ENCODE measurements at places on chromosomes 1 and 21.
A peak's percentile ranks its signal among the peaks of the same experiment; 100 is the strongest.

GRCh38 chr21:43613755-43614638, 45.3 kb downstream of the HSF2BP start:
- DNase-seq: no peak

DNA sequence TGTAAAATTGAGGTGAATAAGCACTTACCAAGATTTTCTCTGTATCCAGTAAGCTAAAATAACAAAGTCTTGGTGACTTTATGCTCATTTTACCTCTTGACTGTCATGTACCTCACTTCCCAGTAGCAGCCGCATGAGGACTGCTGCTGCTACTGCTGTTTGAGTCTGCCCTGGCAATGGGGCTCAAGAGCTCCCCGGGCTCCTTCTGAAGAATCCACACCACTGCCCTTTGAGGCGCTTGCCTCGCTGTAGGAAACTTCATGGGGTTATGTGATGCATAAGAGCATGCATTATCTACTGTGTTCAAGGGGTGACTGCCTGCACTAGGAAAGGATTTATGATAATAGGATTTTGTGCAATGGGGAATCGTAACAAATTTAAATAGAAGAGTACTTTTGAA, 113.5 kb downstream of the NTNG1 start:
- DNase-seq: no peak

- no peak for DNase-seq
Measured at GRCh38 chr1:54239035-54239383, 39.0 kb downstream of the MRPL37 start.

DNA sequence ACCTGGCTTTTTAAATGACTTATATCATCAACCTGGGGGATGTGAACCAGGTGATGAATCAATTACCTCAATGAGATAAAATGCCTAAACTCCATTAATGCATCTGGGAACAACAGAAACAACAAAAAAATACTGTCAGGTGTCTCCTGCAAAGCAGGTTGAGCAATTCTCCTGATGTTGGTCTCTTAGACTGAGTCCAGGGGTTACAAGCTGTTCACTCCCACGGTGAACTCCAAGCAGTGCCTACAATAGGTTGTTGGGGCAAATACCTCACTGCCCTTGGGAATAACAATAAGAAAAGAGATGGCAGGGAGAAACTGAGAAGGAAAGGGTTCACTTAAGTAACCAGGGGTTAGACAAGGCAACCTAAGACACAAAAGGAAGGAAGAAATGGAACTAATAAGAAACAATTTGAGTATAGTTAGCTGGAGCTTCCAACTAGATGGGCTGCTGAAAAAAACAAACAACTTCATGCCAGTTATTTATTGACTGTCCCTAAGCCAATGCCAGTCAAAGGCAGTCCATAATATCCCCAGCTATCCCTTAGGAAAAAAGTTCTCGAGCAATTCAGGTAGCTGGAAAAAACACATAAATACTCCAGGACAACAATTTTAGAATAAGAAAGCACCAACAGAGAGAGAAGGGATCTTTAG, 97.6 kb upstream of the MAGI3 start:
- no peak for DNase-seq

DNA sequence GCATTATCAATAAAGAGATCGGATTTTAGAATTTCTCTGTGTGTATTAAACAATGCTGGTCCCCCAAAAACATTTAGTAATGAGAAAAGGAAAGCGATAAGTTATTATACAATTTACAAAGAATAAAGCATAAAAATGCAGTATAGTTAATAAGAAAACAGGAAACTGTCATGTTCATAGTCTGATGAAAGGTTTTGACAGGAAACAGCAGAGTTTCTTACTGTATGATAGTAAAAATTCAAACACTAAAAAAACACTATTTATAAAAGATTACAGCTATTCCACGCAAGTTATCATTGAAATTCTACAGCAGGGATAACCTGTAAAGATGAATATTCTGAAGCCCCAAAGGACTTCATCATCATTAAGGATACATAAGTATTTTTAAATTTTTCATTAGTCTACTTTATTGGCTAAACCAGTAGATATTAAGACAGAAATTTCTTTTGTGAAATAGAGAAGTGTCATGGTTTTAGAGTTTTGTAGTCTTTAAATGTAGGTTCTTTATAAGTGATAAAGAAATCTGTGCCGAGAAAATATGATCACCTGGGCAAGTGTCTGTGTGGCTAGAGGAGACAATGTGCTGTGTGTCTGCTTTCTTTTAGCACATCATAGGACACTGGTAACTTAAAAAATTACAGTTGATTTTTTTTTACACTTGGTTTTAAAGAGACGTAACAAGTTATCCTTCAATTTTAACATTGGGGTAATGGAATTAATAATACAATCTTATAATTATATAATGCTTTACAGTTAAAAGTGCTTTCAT, 49.7 kb upstream of the GFI1 start:
- no peak for DNase-seq

DNA sequence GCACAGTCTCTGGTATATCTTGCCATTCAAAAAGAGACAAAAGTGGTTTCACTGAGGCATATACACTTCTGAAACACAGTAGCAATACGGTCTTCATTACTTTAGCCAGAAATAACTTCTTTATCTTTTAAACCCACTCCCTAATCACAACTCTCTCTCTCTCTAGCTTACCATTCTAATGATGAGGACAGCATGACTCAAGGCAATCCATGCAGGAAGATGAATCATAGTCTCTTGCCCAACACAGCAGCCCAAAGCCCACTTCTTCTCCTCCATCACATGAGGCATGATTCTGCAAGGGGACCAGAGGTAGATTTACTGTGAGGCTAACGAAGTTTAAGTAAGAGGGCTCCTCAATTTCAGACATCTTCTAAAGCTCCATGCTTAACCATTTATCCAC, 285.0 kb upstream of the NR5A2 start:
- peak; percentile 35 for DNase-seq

GRCh38 chr1:121522061-121522759, 337.4 kb downstream of the SRGAP2C start:
- DNase-seq: no peak

DNA sequence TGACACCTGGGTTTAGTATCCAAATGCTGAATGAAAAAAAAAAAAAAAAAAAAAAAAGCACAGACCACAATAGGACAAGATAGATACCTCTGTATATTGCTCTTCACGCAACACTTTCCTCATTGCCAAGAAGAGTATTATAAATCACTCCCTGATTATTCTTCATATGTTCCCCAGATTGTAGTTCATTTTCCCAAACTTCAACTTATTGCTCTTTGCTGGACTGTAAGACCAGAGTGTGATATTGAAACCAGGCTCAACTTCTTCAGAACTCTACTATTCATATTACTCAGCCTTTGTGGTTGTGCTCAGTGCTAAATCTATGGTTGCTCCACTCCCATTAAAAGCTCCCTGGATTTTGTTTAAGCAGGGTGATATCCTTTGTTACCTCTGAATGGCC, 180.4 kb downstream of the NTMT2 start:
- DNase-seq: no peak

DNA sequence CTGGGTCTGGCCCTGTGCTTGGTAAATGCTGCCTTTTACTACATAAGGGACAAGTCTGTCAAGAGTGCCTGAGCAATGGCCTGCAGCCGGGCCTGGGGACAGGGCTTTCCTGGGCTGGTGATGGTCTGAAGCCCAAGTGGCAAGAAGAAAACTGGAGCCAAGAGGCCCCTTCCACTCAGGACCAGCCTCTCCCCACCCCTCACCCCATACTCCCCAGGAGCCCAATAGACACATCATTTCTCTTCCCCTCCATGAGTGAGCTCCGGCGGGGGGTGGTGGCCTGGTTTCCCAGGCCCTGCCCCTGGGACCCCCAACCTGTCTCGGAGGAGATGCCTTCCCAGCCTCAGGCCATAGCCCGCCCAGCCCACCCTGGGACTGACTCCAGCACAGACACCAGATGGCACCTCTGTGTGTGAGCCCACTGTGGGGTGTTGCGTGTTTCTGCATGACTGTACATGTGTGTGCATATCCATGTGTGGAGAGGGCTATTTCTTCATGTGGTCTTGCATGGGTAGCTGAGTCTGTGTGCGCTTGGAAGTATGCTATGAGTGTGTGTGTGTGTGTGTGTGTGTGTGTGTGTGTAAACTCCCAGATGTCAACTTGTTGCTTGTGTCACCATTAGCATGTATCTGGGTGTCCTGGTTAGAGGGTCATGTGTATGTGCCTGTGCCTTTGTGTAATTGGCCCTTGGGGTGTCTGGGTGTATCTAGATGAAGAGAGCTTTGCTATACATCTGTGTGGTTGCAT, 14.3 kb upstream of the LRP8 start:
- DNase-seq: no peak

DNA sequence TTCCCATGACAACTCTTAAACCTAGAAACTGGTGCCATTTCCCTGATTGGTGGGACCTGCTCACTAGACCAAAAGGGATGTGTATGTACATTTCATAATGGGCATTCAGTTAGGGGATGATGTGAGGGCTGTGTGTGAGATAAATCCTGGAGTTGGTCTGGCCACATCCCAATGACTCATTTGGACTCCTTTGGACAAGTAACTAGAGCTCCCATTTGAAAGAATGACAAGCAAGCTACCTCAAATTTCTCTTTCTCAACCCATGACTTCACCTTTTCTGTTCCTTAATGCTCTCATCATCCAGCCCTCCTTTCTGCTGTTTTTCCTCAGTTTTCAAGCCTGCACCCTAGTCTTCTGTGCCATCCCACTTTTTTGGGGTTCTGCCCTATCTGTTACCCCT, 27.9 kb downstream of the EBNA1BP2 start:
- no peak for DNase-seq

- no peak for DNase-seq
Measured at GRCh38 chr21:31599013-31599412, 60.5 kb upstream of the SOD1 start.

DNA sequence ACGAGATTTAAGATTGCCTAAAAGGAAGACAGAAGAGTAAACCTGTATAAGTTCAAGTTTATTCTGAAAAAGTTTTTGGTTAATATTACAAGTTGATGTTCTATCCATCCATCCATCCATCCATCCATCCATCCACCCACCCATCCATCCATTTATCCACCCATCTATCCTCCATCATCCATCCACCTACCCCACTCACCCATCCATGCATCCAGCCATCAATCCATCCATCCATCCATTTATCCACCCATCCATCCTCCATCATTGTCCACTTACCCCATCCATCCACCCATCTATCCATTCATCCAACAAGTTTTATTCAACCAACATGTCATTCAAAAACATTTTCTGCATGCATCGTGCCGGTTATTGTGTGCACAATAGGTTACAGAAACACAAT, 89.3 kb downstream of the ZBTB18 start:
- DNase-seq: no peak

DNA sequence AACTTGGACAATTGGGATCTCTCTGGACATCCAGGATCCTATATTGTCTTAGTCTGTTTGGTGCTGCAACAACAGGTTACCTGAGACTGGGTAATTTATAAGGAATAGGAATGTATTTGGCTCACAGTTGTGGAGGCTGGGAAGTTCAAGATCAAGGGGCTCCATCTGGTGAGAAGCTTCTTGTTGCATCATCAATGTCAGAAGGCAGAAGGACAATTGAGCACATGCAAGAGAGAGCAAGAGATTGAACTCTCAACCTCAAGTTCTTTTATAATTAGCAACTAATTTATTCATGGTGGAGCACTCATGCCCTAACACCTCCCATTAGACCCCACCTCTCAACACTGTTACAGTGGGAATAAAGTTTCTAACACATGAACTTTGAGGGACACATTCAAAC, 124.7 kb upstream of the ETV3 start:
- DNase-seq: no peak

GRCh38 chr1:95957748-95958147, 723.7 kb downstream of the RWDD3 start:
- DNase-seq: no peak

GRCh38 chr1:92495392-92496063, 8.8 kb upstream of the GFI1 start:
- no peak for DNase-seq

- no peak for DNase-seq
Measured at GRCh38 chr21:39518847-39519210, 67.1 kb downstream of the SH3BGR start.

GRCh38 chr1:115186711-115187265, 97.5 kb upstream of the TSPAN2 start:
- DNase-seq: no peak

- DNase-seq: no peak
Measured at GRCh38 chr1:209249280-209249670, 334.2 kb upstream of the CAMK1G start.

DNA sequence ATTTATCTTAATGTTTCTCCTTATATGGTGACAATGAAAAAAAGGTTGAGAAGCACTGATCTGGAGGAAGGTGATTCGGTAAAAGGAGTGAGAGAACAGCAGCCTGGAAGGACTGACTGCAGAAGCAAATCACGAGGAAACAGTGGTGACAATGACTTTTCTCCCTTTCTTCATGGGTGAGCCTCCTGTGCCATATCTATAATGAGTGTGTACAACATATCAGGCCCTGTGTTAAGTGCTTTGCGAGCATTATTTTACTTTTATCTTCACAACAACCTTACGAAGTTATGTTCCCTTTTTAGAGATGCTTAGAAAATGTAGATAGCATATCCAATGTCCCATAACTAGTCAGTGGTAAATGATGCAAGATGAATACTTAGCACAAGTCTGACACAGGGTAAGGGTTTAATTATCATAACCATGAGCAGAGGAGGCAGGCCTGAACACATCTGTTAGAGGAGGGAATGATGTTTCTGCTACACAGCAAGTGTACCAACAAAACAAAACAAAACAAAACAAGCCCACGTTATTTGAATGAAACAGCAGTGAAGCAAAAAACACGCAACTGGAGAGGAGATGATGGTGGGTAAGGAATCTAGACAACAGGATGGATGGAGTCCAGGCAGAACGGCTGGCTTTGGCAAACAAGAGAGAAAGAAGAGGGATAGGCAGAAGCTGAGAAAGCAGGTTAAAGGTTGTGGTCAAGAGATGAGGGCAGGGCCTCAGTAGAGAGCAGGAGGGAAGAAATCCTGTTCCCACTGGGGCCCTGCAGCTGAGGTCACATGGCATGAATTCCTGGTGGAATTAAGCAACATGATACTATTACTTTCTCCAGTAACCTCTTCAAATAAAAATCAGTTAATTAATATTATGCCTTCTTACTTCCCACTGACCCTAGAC, 29.6 kb downstream of the GNG12 start:
- no peak for DNase-seq

DNA sequence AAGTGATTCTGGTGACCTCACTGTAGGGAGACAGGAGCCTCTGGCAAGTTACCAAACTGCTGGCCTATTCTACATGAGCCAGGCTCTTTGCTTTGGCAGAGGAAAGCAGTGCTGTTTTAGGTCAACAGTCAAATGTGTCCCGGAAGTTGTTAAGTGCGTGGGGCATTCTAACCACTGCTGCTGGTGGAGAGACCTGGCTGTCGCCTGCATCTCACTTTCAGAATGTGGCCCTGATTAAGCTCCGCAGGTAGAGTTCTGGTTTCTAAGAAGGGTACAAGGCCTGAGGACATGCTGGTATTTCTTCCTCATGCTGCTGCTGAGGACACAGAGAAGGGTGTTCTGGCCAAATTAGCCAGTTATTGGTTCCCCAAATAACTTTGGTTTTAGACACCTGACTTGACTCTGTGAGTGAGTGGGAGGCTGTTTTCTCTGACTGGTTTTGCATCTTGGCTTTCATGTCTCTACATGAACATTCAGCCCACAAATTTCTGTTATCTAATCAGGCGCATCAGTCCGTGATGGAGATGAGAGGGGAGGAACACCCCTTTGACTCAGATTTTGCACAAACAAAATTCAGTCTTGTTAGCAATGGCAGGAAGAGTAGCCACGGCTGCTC, 120.8 kb downstream of the LMO4 start:
- no peak for DNase-seq

GRCh38 chr1:178092878-178093493, 918 bp upstream of the RASAL2 start:
- peak; percentile 79 for DNase-seq

- no peak for DNase-seq
Measured at GRCh38 chr1:47918257-47918867, 78.8 kb downstream of the TRABD2B start.
